Brain (organoid and tissue), 16 donors: ENCODE measurements at places on chromosomes 3 and 15.

DNA sequence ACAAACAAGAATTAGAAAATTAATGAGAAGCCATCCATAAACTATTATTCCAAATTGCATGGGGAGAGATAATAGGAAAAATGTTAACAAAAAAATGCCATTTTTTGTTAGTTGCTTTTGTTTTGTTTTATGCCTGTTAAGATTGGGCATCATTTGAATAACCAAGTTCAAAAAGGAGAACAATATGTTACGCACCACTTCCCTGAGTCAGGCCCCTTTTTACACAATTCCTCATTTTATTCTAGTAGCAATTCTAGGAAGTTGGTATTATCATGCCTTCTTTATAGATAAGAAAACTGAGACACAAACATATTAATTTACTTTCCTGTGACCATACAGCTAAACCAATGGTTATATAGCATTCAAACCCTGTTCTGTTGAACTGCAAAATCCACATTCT lies 736.9 kb upstream of the CCDC54 start:
- no peak for DNase-seq

DNA sequence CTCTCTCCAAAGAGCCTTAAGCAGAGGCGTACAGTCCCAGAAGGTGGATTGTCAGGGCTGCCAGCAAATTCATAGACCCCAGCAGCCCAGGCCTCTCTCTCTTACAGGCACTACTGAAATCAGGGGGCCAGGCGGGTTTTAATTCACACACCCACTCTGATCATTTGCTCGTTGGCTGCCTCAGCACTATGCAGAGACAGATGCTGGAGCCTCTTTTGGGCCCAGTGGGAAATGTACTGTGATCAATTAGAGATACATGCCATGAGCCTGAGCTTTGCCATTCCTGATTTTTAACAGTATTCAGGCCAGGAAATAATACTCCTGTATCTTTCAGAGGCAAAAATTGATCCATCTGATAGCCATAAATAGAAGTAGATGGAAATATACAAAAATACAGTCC lies 53.0 kb downstream of the CMTM6 start:
- no peak for DNase-seq

GRCh38 chr15:57881361-57881760 lies 174.8 kb downstream of the POLR2M start:
- DNase-seq: no peak

GRCh38 chr3:67094774-67095173 lies 96.7 kb downstream of the KBTBD8 start:
- peak; percentile 38 for DNase-seq

DNA sequence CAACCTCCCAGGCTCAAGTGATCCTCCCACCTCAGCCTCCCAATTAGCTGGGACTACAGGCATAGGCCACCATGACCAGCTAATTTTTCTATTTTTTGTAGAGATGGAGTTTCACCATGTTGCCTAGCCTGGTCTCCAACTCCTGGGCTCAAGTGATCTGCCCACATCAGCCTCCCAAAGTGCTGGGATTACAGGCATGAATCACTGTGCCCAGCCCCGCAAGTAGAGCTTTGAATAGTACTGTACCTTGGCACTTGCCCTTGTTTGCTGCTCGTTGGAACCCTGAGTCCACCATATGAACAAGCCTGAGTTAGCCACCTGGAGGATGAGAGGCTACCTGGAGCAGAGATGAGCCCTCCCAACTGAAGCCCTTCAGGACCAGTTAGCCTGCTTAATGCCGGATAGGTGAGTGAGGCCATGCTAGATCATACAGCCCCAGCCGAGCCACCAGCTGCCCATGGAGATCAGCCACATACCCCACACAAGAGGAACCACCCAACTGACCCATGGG lies 267.9 kb downstream of the SHQ1 start:
- no peak for DNase-seq

DNA sequence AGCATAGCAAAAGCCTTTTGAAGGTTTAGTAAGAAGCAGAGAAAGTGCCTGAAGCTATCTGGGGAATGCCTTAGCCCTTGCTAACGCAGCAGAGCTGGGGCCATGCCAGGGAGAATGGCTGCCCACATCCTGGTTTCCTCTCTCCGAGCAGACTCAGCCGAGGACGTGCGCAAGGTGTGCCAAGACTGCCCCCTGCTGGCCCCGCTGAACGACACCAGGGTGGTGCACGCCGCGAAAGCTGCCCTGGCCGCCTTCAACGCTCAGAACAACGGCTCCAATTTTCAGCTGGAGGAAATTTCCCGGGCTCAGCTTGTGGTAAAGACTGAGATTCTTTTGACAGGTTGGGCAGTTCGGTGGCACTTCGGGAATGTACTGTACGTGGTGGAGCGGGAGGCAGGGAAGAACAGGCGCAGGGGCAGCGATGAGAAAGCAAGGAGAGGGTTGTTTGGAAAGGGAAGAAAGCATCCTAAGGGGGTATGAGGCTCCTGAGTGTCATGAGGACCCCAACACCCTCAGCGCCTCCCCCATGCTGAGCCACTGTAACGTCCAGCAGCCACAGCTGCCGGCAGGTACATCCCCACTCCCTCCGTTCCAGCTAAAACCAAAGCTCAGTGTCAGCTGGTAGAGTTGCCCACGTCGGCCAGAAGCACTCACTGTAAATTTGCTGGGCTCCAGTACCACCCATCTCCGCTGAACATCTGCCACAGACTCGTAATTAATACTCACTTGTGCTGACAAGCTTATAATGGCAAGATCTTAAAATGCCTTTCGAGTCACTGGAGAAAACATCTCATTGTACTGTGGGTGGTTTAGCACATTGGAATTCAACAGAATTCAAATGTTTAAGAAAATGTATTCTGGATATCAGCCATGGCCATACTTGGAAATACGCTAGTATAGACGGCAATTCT lies 4.4 kb downstream of the AHSG start:
- peak; percentile 66 for DNase-seq

DNA sequence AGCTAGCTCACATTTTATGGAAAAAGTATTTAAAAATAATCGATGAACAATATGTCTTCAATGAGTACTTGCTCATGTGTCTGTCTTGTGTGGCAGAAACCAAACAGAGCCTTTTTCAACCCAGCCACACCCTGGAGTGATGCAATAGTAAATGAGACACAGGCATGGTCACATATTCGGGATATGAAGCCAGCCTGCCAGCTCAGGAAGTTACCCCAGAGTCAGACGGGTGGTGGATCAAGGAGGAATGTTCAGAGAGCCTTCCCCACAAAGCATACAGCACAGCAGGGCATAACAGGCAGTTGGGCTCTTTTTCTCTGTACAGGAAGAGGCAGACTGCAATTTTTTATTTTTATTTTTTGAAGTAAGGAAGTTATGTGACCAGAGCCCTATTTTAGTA lies 27.3 kb downstream of the LARP6 start:
- no peak for DNase-seq

DNA sequence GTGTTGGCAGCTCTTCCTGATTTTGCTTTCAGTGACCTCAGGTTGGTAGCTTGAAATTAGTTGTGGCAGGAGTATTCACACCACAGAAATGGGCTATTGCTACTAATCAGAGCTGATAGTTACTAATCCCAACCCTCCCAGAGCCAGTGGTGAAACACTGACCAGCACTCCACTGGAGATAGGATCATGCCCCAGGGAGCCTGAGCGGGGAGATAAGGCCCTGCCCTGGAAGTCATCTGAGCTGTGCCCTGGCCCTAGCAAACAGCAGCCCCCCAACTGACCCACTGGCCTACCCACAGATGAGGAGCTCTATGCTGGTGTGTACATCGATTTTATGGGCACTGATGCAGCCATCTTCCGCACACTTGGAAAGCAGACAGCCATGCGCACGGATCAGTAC lies 9.4 kb upstream of the GNAT1 start:
- no peak for DNase-seq

DNA sequence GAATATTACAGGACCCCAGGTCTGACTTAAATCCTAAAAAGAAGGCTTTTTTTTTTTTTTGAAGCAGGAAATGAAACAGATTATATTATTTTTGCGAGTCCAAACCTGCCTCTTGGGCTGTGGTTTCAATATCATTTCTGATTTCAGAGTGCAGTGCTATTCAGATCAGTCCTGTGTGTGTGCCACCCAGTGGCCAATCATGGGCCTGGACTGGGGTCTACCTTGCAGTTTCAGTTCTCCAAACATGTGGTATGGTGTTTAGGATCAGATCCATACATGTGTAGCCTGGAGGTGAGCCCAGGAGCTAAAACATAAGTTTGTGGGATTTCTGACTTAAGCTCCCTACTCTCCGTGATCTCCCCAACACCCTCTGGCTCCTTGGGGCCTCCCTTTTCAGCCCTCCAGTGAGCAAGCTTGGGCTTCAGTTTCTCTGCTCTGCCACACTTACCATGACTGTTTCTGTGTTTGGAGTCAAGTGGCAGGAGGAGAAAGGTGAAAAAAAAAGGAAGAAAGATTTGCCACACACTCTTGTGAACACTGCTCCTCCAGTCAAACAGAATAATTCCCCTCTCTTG lies 12.1 kb upstream of the THSD4 start:
- no peak for DNase-seq

GRCh38 chr15:32042269-32042972 lies 12.1 kb downstream of the CHRNA7 start:
- no peak for DNase-seq

DNA sequence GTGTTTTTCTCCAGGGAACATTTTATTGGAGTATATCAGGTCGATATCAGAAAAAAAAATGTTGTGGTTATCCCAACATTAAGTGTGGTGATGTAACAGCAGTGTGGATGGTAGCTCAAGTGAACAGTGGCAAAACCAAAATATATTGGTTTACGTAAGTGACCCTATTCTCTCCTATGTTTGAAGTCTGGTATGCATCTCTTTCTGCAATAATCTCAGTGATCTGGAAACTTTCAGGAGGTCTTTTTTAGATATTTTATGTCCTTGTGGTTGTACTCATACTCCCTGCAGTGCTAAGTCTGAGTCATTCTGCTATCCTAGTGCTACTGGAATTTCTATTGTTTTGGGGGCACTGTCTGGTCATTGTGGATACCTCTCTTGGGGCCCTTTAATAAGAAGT lies 137.9 kb downstream of the SNRPN start:
- no peak for DNase-seq

GRCh38 chr3:175851541-175851940 lies 992.4 kb downstream of the NAALADL2 start:
- no peak for DNase-seq

DNA sequence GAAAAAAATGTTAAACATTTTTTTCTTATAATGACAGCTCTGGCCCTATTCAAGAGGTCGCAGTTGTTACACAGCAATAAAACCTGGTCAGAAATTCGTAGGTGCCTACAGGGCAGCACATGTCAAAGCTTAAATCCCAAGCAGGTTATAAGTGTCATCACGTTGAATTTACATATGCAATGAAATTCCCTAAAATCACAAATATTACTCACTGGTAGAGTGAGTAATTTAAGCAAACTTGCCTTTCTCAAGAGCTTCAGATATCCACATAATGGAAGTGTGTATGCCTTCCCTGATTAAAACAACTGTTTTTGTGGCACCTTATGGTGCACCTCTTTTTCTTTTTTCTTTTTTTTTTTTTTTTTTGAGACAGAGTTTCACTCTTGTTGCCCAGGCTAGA lies 90.7 kb upstream of the FNDC3B start:
- DNase-seq: no peak

DNA sequence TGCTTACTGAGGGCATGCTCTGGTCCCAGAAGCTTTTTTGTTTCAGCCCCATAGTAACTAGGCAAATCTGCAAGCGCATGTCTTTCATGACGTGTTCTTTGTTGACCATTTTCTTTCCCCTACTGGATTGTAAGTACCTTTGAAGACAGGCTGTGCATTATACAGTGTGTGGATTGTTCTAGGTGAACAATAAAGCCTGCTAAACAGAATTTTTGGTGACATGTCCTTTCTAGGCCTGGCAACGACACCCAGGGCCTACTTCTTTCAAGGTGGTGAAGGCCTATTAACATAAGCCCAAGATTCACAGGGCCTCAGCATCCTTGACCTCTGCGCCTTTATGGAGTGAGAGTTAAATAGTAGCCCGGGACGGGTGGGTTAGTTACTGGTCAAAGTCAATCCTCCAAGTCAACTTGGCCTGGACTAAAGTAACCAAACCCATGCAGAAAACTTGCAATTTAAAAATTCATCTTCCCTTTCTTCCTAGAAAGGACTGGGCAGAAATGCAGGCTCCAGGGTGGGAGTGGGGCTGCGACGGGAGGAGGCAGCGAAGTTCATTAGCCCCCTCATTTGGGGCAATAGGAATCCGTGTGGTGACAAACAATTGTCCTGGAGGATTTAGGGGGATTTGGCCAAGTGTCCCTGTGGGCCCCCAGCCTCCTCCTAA lies 37.6 kb upstream of the TRIM71 start:
- DNase-seq: no peak

- no peak for DNase-seq
Observed at GRCh38 chr15:79769933-79770759, 126.7 kb downstream of the MTHFS start.

DNA sequence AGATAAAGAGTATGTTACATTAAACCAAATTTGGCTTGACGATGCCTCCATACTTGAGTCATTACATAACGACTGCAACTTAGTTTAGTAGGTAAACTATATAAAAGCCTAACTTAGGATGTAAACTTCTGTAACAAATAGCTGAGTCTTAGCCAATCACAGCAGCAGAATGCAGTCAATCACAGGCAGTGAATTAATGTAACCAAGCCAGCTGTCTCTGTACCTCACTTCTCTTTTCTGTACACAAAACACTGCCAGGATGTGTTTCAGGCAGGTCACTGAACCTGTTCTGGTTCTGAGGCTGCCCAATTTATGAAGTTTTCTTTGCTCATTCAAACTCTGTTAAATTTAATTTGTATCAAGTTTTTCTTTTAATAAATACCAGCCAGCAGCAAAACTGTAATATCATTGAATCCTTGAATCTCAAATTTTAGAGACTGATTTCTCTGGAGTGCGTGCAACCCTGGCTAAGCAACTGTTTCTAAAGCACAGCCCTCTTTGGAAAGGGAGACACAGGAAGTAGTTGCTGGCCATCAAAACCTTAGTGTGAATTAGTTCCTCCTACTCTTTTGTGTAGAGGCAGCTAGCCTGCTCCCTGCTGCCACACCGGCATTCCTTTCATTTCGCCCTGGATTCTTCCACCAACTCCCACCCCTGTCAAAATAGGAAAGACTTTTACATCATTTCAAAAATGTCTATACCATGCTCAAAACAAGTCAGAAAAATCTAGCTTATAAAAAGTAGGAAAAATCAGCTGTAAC lies 15.2 kb downstream of the RFTN1 start:
- DNase-seq: no peak

DNA sequence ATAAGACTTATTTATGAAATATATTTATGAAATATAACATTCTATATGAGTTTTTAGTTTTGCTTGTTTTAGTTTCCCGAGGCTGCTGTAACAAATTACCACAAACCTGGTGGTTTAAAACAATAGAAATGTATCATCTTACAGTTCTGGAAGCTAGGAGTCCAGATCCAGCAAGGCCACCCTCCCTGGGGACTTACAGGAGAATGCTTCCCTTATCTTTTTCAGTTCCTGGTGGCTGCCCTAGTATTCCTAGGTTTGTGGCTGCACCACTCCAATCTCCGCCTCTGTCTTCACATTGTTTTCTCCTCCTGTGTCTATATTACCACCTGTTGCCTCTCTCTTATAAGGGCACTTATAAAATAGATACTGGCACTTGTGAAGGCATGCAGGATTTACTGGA lies 877.8 kb downstream of the TUSC7 start:
- DNase-seq: no peak
